ENCODE measurements at places on chromosomes 6 and 20.

DNA sequence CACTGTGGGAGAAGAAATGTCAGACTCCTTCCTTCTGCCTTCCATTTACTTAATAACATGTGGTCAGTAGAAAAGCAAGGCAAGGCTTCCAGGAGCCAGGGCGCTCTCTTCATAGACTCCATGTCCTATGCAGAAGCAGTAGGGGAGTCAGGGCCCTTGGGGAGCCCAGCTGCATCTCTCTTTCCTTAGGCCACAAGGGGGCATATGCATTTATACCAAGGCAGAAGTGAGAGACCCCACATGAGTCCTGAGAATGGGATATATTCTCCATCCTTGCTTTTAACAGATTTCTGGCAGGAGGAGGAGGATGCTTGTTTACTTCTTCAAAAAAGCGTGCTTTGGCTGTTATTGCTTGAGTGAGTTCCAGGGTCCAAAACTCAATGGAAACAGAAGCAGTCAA lies 198.5 kb downstream of the HIVEP2 start:
- peak; percentile 16 for DNase-seq

GRCh38 chr20:308427-309038 lies 11.2 kb downstream of the ZCCHC3 start:
- no peak for DNase-seq

- no peak for DNase-seq
Measured at GRCh38 chr6:130973521-130974277, 89.3 kb downstream of the EPB41L2 start.

GRCh38 chr6:108677357-108677756 lies 116.6 kb downstream of the FOXO3 start:
- DNase-seq, result no peak

DNA sequence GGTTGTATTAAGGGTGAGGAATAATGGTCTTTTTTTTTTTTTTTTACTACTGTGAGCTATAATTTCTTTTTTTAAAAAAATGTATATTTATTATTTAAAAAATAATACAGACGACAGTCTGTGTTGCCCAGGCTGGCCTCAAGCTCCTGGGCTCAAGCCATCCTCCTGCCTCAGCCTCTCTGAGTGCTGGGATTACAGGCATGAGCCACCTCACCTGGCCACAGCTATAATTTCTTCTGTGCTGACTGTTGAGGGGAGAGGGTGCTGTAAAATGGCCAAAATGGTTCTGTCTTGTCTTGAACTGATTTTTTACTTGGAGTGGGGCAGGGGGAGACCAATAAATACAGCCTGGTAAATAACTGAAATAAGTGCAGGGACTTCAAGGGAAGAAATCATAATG lies 3.6 kb downstream of the SRSF3 start:
- no peak for DNase-seq

- DNase-seq, result no peak
Measured at GRCh38 chr20:57263801-57264792, 2.3 kb downstream of the BMP7 start.

- DNase-seq, result no peak
Measured at GRCh38 chr6:149065658-149066556, 251.6 kb upstream of the TAB2 start.

DNA sequence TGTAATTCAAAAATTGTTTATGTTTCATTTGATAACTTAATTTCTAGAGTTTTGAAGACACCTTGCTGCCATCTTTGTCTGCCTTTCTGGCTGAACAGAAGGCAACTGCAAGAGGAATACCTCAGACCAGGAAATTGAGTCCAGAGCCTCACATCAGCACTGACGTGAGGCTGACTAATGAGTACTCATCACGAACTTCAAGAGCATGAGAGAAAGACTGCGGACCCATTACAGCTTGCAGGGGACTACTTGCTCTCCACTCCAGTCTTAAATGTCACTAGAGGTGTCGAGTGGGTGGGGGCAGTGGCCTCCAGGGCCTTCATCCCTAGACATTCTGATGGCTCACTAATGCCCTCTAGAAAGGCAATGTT lies 109.5 kb upstream of the SSTR4 start:
- DNase-seq, result no peak

DNA sequence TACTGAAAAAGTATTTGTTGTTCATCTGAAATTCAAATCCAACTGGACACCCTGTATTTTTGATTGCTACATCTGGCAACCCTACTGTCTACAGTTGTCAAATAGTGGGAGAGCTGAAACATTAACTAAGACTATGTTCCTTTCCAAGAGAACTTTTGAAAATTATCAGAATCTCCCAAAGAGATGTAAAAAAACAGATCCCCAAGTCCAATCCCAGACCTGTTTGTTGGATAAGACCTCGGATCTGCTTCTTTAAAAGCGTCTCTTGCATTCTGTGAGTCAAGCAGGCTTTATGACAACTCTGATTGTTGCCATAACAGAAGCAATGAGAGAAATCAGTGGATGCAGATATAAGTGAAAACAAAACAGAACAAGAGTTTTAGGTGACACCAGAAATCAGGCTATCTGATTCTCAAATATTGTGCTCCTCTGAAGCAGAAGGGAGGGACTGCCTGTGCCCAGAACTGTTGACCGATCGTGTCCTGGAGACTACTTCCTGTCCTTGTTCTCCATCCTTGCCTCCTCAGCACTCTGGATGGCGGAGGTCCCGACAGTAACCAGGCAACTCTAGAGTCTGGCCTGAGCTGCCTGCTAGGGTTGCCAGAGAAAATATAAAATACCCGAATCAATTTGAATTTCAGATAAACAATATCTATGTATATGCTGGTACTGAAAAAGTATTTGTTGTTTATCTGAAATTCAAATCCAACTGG lies 853.8 kb downstream of the MAFB start:
- DNase-seq, result no peak

DNA sequence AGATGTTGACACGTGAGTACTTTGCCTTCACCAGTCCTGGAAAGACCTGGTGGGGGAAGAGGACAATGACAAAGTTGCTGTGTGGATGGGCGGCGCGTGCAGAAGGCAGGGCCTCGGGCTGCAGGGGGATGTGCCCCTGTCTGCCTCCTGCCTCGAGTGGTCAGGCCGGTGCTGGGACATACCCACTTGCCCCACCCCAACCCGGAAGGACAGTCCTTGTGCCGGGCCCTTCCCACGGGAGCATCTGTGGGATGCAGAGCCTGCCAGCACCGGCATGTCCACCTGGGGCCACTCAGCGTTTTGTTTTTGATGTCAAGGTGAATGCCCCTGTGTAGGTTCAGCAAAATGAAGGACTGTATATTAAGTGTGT lies 60.5 kb upstream of the BHLHE23 start:
- no peak for DNase-seq

- no peak for DNase-seq
Measured at GRCh38 chr6:78615430-78615904, 251.9 kb upstream of the IRAK1BP1 start.

GRCh38 chr20:24439737-24440387 lies 29.6 kb upstream of the SYNDIG1 start:
- no peak for DNase-seq

GRCh38 chr20:19901226-19901625 lies 115.9 kb upstream of the NAA20 start:
- no peak for DNase-seq

- DNase-seq, result no peak
Measured at GRCh38 chr6:125192610-125192930, 39.0 kb downstream of the TPD52L1 start.

GRCh38 chr6:10722570-10722819 lies 375 bp upstream of the TMEM14C start:
- DNase-seq, result no peak

DNA sequence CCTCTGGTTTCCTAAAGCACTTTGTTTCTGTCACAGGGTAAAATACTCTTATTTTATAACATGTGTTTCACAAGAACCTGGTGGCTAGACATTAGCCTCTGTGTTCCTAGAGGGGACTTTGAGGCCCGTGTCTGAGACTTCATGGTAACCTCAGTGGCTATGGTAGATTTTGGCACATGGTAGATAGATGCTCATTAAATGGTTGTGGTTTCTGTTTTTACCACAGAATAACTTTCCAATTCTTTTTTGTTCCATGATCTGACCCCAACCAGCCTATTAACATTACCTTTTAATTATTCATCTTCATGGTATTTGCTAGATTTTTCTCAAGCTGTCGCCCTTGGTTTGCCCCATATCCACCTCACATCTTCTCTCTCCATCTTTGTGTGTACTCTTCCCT lies 34.3 kb downstream of the CCN2 start:
- no peak for DNase-seq

DNA sequence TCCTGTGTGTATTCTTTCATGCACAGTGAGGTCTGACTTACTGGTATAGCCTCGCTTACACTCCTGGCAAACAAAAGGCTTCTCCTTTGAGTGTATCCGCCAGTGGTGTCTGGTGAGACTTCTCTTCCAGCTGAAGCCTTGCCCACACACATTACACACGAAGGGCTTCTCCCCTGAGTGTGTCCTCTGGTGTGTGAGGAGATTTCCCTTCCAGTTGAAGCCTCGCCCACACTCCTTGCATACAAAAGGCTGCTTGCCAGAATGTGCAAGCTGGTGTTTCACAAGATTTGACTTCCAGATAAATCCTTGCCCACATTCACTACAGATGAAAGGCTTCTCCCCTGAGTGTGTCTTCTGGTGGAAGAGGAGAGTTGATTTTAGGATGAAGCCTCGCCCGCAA lies 21.5 kb downstream of the ZNF337 start:
- DNase-seq, result no peak

GRCh38 chr20:4266183-4266582 lies 250.8 kb upstream of the RNF24 start:
- DNase-seq, result no peak

DNA sequence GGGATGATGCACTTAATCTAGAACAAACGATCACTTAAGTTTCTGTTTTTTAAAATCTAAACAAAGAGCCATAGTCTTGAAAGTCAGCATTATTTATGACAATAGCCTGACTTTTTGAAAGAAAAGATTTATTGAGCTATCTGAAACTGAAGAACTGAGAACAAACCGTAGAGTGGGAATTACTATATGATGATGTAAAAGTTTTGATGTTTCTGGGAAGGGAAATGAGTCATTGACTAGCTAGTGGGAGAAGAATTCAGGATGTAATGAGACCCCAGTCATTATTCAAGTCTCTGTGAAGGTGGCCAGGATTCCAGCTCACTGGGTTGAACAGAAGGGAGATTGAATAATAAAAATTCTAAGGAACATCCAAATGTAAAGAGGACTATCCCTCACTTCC lies 83.4 kb upstream of the FABP7 start:
- no peak for DNase-seq

DNA sequence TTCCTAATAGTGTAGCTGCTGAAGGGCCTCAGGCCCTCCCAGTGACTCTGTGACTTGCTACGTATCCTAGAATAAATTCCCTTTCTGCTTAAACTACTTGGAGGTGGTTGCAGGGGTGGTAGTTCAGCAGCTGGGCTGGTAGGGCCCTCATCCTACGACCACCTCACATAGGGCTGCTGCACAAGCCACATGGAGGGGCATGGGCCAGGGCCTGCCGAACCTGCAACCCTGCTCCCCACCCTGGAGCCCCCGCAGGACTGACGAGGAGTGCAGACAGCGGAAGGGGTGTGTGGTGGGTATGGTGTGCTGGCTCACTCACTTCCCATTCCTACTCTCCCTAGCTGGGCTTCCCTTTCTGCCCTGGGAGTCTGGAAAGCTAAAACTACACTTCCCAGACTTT lies 56.2 kb upstream of the MLN start:
- DNase-seq, result no peak

GRCh38 chr6:15874326-15874725 lies 211.5 kb upstream of the DTNBP1 start:
- DNase-seq, result no peak

DNA sequence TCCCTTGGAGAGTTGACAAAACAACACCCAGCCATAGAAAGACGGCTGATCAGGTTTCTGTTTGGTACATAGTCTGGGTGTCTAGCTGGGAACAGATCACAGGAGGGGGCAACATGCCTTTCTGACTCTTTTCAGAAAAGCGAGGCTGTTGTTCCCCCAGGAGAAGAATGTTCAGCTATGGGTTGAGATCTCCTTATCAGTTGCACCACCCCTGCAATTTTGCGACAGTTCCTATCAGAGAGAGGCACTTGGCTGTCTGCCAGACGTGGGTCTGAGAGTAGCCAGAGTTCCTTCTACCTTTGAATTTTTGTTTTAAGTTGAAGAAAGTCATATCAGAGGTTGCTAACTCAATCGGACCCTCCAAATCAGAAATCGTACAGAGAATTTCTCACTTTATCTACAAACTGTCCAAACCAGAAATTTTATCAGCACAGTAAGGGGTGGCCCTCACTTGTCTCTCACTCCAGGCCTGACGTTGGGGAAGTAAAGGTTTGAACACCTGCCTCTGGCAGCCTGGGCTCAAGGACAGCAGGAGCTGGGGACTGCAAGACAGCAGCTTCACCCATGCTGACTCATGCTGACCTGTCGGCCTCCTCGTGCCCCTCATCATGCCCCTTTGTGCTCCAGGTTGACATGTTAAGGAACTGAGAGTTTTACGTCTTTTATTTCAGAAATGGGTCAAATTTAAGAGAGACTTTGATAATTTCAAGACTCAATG lies 42.3 kb downstream of the TMC2 start:
- DNase-seq, result no peak

DNA sequence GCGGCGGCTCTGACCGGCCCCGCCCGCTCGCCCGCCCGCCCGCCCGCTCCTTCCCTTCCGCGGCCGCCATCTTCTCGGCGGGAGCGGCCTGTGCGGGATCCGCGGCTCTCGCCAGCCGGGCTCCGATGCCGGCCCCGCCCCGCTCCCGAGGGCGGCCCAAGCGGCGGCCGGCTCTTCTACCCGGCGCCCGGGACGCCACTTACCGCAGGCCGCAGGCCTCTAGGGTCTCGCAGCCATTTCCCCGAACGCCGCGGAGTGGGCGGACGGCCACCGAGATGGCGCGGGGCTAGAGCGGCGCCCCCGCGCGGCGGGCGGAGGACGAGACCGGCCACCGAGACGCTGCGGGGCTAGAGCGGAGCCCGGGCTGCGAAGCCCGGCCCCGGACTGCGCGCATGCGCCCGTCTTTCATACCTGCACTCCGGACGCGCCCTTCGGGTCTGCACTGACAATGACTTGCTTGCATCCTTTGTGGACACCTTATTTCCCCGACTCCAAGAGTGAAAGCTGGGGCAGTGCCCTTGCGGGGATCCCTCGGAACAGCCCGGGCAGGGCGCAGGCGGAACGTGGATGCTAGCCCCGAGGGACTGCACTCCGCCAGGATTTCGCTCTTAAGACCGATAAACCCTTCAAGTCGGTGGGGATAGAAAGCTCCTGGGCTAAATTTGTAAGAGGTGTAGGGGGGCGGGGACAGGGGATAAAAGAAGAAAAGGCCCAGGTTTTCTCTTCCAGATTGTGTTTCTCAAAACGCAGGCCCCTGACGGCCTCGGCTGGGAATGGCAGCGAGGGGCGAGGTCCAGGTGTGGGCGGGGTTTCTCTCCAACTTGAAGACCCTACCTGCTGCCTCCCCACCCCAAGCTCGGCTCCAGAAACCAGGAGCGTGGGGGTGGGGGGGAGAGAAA lies at the start of gene DIDO1:
Gene DIDO1, minus strand, starts transcription at position 277 of the 899 bp plus-strand sequence.
- DNase-seq, result peak; percentile 89

DNA sequence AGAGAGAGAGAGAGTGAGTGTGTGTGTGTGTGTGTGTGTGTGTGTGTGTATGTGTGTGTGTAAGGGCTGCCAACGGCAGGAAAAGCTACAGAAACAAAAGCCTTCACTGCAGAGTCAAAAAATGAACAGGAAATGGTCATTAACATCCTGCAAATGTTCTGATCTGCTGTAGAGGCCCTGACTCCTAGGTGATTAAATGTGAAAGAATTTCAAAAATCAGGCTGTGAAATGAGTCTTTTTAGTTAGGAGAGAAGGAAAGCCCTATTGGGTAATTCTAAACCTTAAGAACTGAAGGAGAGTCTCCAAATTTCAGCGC lies 166.5 kb upstream of the MYLIP start:
- no peak for DNase-seq

Measured in stimulated activated CD8-positive, alpha-beta memory T cell treated with anti-CD3 and anti-CD28 coated beads, Interleukin-7, amount 100 ng/mL, for 4 hours (primary cell).